ENCODE measurements at places on chromosomes 5 and 9.

DNA sequence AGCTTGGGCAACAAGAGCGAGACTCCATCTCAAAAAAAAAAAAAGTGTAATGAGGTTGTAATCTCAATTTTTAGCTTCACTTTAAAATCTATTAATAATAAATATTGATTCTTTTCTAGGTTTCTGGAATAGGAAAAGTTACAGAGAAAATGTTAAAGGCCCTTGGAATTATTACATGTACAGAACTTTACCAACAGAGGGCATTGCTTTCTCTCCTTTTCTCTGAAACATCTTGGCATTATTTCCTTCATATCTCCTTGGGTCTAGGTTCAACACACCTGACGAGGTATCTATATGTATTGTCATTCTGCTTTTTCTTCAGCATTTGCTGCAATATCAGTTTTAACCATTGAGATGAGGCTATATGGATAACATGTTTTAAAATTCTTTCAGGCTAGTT lies 26.6 kb upstream of the ANKDD1B start:
- DNase-seq: no peak

GRCh38 chr5:21672911-21673310 lies 1180.2 kb downstream of the CDH12 start:
- no peak for DNase-seq

DNA sequence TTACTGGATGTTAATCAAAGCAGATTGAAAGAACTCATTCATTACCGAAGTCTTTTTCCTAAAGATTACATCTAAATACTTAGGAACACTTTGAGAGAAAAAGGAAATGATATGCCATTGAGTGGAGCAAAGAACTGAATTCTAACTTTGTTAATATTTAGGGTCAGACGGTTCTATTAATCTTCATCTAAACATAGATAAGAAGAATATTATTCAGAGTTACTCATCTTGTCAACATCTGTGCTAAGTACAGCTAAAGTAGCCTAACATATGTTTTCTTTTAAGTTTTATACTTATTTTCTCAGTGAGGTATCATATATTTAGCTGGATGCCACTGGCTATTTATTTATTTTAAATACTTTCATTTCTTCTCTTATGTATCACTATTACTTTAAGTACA lies 1763.7 kb downstream of the EFNA5 start:
- DNase-seq: no peak

DNA sequence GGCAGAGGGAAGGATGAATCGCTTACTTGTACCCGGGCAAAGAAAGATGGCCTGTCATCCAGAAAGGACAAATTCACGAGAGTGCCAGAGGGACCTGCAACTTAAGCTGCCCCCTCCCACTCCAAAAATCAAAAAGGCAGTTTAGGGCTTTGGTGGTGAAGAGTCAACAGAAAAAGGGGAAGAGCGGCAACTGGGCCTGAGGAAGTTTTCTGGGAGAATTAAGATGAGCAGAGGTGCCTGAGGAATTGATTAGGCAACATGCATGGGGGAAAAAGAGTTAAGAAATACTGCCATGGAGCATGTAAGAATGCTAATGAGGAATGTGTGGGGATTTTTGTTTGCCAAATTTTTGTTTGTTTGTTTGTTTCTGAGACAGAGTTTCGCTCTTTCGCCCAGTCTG lies 1.8 kb upstream of the ACTL7B start:
- DNase-seq: no peak

GRCh38 chr5:82766206-82766605 lies 311.0 kb downstream of the TMEM167A start:
- DNase-seq: no peak

DNA sequence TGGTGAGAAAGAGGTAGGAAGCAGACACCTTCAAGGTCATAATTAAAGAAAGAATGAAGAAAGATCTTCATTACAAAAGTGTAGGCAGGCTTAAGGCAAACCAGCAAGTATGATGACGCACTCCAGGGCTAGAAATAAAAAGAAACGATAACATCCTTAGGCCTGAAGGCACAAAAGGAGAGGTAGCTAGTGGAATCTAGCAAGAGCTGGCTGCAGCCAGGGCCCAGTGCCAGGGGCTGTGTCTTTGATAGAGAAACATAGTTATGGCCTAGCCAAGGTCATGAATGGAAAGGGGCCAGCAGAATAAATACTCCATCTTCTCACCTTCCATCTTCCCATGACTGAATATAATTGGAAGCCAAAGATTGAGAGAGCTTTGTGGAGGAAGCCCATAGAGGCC lies 6.8 kb upstream of the SH3TC2 start:
- no peak for DNase-seq

DNA sequence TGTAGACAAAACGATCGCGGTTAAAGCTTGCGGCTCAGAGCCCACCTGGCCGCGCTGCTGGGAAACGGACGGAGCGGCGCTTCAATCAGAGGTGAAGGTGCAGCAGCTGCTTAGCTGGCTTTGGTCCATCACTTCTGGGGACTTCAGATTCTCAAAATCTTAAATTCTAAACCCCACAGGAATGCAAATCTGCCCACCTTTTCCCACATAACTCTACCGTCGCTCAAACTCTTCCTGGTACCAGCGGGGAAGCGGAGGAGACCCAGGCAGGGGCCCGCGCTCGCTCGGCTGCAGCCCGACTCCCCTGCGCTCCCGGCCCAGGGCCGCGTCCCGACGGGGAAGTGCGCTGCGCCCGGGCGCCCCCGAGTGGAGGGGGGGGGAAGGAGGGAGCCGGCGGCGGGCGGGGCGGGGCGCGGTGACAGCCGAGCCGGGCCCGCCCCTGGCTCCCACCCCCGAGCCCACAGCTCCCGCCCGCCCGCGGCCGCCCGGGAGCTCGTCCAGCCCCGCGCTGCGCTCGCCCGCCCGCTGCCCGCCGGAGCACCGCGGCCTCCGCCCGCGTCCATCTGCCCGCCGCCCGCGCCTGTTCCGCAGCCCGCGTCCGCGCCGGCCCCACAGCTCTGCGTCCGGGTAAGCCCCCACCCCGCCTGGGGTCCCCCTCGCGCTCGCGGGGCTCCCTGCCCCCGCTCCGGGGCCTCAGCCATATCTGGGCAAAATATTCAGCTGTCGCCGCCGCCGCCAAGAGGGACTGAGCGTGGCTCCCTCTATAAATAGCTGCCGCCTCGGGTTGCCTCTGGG lies at the start of gene TMOD1:
Gene TMOD1 (plus strand): TSS at position 490 of the 795 bp plus-strand sequence. CDS start 22,523 bp downstream, outside the sequence.
- no peak for DNase-seq

DNA sequence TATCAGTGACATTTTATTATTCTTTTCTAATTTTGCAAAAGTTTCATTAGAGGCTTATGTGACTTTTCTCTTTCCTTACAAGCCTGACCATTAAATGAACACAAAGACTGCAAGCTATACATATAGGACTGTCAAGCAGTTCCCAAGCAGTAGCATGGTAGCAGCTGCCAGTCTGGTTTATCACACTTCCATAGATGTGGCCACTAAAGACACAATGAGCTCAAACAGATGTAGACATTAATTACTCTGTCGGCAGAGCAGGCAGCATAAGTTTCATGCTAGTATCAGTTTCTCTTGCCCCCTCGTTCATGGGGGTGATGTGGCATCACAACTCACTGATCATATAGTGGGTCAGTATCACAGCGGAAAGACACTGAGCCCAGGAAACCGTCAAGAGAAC lies 89.5 kb downstream of the CDH10 start:
- DNase-seq: no peak

DNA sequence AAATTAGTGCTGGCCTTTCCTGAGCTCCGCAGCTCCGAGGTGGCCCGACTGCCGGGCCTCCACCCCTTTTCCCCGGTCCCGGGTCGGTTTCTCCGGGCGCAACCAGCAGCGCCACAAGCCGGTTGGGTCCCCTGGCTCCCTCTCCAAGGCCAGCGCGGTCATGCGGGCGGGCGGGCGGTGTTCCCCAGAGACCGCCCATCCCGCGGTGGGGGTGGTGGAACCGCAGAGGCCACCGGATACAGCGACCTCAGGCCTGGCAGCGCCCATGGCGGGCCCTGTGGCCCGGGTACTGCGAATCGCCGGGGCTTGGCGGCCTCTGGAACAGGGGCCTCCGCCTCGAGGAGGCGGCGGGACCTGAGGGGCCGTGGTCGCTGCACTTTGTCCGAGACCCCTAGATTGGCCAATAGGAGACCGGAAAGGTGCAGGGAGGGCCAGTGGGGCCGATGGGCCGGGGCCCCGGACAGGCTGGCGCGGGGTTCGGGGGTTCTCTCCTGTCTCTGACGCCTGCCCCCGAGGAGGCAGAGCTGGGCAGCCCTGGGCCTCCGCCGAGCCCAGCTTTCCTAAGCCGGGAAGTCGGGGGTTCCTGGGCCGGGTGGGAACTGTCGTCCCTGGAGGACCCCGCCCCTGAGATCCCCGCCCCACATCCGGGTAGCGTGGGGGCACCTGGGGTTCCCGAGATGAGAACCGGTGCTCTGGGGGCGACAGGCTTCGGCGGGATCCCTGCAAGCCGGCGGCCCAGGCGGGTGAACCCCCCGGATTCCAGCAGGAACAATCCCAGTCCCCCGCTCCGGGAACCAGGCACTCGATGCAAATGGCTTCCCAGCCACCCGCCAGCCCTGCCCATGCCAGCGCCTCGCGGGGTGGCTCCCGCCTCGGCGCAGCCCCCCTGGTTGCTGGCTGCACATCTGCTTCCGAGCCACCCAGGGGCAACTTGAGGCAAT lies 293.9 kb downstream of the ZSWIM6 start:
- no peak for DNase-seq

GRCh38 chr5:1444361-1445189 lies 665 bp downstream of the SLC6A3 start:
- no peak for DNase-seq

GRCh38 chr5:154342963-154343362 lies 102.8 kb upstream of the SAP30L start:
- DNase-seq: no peak

DNA sequence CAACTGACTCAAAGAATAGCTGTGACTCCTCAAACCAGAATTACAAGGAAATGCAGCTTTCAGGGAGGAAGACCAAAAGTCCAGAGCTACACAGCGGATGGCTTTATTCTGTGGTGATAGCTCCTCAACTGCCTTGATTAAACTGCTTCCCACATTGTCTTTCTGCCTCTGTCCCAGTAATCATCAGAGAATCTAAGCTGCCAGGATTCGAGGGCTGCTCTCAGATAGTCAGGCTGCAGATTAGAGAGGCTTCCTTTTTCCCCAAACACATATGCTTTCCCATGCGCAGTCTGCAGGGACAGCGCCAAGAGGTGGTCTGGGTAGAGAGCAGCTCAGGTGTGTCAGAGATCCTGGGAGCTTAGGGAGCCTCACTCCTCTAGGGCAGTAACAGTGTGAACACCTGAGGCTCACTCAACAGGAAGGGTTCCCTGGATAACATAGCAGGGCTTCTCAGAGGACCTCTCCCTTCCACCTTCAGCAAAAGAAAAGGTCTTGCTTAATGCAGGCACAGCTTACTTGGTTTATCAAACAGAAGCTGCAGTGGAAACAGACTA lies 439.9 kb upstream of the TLE4 start:
- no peak for DNase-seq

DNA sequence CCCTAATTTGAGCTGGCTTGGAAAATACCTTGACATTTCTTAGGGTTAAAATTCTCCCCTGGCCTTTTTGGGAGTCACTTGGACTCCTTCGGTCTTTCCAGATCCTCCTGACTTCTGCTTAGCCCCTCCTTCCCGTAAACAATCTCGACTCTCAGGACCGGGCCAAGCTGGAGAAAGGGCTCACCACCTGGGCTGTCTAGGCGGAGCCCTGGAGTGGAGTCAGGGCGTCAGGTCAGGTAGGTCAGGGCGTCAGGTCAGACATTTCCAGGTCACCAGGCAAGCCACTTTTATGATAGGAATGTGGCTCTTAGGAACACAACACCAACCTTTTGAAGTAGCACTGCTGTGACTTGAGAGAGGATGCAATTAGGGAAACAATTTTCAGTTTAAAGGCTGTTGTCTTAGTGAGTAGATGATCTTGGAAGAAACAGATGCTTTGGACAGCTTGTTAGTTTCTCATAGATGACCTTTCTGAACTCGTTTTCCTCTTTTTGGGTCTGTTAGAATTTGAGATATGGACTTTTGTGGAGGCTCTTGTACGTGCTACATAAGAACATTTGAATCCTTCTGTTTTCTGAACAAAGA lies 12.8 kb downstream of the OSTF1 start:
- DNase-seq: no peak

DNA sequence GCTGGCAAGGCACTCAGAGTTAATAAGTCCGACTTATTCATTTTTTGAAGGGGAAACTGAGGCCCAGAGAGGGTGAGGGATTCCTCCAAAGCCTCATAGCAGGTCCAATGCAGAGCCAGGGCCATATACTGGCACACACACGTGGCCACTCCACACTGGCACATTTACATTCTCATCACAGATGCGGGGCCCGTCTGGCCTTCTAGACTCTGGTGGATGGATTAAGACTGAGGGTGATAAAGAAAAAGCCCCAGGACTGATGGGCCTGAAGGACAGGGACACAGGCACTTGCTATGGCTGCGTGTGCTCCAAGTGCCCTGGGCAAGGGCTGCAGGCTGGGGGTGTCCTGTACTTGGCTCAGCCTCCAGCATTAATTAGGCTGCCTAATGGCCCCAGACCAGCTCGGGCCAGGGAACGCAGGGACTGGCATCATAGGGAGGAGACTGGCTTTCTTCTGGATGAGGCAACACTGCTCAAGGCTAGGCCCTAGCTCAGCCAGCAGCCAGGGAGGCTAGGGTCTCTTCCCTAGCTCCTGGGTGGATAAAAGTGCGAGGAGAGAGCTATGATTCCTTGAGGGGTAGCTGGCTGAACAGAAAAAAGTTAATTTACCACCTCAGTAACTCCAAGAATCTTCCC lies 28.5 kb upstream of the CSF1R start:
- DNase-seq: no peak

DNA sequence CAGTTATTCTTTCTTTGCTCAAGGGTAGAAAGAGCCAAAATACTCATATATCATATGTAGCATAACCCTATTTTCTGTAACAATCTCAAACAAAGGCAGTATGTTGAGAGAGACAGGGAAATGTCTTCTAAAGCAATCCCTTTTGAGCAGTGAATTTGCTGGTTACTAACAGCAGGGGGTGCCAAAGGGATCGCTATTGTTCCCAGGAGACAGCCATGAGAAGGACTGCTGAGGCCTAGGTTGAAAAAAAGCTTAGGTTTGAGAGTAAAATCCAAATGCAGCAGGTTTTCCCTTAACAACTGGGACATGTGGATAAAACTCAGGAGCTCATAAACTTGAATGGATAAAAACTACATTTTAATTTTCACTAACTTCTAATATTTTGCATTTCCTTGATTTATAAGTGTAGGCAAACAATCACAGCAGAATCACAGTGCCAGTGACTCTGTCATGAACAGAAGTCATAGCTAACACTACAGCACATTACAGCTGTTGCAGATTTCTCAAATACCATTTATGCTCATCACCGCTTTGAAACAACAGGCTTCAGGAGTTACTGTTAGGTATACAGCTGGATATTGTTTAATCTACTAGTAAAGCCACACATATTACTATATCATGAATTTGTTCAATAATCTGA lies 148.4 kb downstream of the MAPKAP1 start:
- DNase-seq: no peak

- no peak for DNase-seq
Observed at GRCh38 chr9:111389406-111389805, 59.4 kb upstream of the OR2K2 start.

- DNase-seq: no peak
Observed at GRCh38 chr5:88875341-88876234, 7.4 kb downstream of the MEF2C start.

GRCh38 chr9:20528253-20528652 lies 94.0 kb downstream of the MLLT3 start:
- no peak for DNase-seq

GRCh38 chr9:686321-686813 lies 155.1 kb upstream of the DMRT1 start:
- DNase-seq: no peak
